Fibroblast of skin of left biceps (primary cell): ENCODE measurements at places on chromosomes 6 and 20.
A peak's percentile ranks its signal among the peaks of the same experiment; 100 is the strongest.

DNA sequence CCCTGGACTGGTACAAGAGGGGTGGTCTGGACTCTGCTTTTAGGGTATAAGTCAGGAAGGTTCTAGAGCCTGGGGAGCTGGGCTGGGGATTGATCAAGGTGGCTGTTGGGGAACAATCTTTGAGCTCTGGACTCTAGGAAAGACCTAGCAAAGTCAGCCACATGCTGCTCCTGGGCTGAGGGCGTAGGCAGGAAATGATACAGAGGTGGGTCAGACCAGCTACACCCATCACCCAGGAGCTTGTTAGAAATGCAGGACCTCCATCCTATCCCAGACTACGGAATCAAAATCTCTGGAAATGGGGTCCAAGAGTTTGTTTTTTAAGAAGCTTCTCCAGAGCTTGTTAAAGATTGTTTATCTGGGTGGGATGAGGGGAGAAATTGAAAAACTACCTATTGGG is 9.4 kb downstream of the ADTRP start:
- DNase-seq, result no peak

DNA sequence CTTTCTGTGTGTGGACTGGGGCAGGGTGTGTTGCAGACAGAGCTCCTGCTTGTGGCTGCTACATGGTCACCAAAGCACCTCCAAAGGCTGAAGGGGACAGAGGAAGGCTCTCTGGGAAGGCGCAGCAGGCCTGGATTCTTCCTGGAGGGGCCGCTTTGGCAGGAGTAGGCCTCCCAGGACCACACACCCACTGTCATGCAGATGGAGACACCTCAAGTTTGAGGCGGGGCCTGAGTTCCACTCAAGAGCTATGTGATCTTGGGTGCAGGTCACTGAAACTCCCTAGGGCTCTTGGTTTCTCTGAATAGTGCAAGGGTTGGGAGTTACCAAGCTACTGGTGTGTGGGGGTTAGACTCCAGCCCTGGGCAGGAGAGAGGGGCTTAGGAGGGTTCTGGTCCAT is 27.9 kb downstream of the EFCAB8 start:
- no peak for DNase-seq

GRCh38 chr6:41576667-41577066 is 30.5 kb downstream of the FOXP4 start:
- no peak for DNase-seq

GRCh38 chr6:43689421-43689820 is 1.8 kb upstream of the MRPS18A start:
- DNase-seq, result no peak

- no peak for DNase-seq
These were observed 223.4 kb downstream of the FOXC1 start for GRCh38 chr6:1832844-1833787.

DNA sequence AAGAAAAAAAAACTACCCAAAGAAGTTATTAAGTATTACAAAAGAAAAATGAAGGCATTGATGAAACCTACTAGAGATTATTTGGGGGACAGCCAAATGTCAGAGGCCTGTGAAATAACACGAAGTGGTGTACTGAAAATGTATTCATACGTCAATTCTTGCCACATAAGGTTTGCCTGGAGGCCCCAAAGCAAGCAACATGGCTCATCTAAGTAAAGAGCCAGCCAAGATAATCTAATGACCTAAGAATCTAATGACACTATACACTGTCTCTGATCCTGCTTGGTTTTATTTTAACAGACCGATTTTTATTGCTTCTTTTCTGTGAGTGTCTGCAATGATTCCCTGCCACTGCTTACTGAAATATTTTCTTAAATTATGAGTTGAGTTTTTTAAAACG is 34.7 kb downstream of the FILIP1 start:
- peak; percentile 49 for DNase-seq

DNA sequence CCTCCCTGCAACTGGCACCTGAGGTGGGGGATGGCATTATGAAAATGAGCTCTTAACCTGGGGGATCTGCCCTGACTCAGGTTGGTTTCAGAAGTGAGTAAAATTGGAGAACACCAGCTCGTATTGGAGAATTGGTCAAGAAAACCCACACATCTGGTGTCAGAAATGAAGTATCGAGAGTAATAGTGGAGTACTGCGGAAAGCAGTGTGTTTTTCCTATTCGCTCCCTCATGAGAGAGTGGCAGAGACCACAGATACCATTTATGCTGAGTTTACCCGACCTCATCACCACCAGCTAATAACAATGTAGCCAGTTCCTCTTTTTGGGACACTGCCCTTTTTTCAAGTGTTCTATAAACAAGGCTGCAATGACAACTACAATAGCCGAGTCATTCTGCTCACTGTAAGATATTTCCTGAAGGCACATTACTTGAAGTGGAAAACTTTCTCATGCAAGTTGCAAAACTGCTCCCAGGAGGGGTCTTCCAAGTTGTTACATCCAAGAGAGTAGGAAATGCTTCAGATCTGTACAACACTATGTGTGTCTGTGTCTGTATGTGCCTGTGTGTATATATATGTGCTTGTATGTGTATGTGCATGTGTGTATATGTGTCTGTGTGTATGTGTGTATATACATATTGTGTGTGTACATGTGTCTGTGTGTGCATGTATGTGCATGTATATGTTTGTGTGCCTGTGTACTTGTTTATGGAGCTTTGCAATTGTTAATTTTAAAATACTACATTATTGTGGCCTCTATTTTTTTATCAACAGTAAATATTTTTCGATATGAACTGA is 106.0 kb upstream of the CST7 start:
- DNase-seq, result no peak

- DNase-seq, result no peak
These were observed 148.5 kb upstream of the PDE7B start for GRCh38 chr6:135703007-135703406.

GRCh38 chr6:44034391-44034861 is 92.8 kb downstream of the MRPL14 start:
- DNase-seq, result no peak

DNA sequence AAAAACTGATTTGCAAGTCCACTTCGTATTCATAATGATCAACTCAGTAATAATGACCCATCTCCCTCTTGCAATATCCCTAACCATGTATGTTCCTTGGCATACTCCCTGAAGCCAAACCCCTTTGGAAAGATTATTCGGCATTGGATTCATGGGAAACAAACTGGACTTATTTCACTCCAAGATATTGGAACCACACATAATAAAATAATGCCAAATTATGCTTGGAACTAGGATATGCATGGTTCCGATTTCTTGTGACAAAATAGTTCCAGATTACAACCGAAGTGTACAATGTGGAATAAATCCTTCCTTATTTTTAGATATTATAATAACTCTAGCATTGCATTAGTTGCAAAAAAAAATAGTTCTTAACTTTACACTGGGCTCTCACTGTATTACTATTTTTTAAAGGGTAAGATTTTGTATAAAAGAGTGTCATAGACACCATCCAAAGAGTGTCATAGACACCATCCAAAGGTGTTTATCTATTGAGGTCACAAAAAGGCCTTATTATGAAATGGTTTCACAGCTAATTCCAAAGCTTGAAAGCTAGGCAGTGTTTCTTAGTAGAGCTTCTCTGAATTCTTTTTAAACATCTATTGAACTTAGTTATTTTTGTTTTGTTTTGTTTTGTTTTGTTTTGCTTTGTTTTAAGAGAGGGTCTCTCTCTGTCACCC is 410.9 kb upstream of the JARID2 start:
- DNase-seq, result no peak

DNA sequence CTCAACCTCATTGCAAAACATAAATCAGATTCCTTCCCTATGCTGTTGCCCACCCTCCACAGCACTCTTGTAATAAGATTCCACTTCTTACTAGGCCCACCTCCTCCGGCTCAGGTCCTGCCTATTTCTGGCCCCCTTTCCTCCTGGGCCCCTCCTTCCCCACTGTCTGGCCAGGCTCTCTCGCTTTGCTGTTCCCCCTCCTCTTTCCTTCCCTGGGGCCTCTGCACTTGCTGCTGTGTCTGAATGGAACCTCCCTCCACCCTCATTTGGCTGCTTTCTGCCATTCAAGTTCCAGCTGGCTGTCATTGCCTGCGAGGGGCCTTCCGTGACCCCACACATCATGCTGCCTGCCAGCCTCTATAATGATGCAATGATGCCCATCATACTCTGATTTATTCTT is 38.9 kb downstream of the ARHGAP40 start:
- DNase-seq, result no peak
